LHCN-M2 (cell line): ENCODE measurements at places on chromosomes 3 and 15.
A peak's percentile ranks its signal among the peaks of the same experiment; 100 is the strongest.

GRCh38 chr3:38576526-38577370, 72.7 kb downstream of the SCN5A start:
- no peak for DNase-seq

DNA sequence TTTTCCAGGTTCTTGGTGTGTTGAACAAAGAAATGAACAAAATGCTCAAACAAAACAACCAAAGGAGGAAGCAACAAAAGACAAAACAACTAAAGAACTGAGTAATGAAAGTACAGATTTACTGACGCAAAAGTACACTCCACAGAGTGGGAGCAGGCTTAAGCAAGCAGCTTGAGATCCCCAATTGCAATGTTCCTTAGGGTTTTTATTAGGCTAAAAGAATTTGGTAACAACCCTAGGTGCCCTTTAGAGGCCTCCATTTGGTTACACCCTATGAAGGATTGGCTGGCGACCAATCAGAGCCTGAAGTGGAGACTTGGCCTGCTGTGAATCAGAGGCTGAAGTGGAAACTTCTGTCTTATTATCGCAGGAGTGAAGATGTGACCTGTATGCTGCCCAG, 243.4 kb upstream of the ATP10A start:
- no peak for DNase-seq

- DNase-seq: peak; percentile 8
Observed at GRCh38 chr3:170007031-170007663, 30.6 kb upstream of the GPR160 start.

- DNase-seq: no peak
Observed at GRCh38 chr15:81379269-81379668, 5.3 kb upstream of the TMC3 start.

- peak; percentile 20 for DNase-seq
Observed at GRCh38 chr3:183085634-183086390, 13.5 kb downstream of the MCCC1 start.

DNA sequence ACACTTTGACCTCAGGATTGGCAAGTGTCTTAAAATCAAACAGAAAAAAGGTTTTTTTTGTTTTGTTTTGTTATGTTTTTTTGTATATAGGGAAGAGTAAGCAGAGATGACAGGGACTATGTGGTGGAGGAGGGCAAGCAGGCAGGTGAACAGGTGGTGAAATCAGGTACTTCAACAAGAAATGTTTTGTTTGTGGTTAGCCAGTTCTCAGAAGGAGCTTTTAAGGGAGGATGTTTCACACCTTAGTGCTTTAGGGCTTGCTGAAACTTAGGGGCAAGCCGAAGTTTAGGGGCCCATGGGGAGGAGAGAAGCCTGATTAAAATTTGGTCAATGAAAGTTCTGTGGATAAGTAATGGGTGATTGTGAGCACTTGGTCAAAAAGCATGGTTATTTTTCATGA, 370.7 kb upstream of the SLCO3A1 start:
- DNase-seq: no peak
